ENCODE measurements at places on chromosomes 12 and 14.

GRCh38 chr14:104752423-104752734, 568 bp upstream of the SIVA1 start:
- DNase-seq = no peak

DNA sequence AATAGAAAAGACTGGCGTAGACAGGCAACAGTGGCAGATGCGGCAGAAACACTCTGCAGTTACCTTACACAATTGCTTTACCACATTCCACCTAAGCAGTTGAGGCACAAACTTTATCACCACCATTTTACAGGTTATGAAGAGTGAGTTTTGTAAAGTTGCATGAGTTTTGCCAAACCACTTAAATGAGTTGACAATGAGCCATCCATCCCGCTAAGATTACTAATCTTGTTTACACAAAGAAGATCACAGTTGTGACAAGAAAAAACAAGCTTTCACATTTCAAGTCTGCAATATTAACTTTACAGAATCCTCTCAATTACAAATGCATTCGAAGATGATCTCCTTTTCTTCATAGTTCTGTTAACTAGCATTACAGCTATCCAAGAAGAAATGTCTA, 1.8 kb downstream of the TMCC3 start:
- DNase-seq = no peak

DNA sequence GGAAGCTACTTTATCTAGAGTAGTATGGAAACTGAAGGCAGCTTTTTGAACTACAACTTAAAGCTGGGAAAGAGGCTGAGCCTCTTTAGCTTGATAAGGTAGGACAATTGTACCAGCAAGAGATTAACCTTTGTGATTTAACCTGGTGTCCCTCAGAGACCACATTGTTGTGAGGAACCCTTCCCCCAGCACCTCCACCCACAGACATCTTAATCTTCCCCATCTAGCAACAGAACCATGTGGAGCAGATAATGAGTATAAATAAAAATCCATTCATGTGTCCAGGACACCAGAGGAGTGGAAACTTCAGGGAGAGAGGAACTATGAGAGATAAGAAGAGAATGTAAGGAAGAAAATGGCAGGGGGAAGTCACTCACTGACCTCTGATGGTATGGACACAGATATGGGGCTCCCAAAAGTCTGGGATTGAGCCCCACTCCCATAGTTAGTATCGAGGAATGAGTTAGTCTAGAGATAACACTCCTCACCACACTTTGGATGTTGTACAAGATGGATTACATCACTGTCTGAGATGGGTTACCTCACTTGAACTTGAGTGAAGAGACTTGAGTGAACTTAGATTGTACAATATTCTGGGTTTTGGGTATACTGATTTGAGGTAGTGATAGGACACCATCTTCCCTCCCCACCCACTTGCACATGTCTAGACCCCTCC, 33.9 kb upstream of the SLC38A2 start:
- no peak for DNase-seq

GRCh38 chr12:57744194-57744776, 554 bp upstream of the TSPAN31 start:
- no peak for DNase-seq

DNA sequence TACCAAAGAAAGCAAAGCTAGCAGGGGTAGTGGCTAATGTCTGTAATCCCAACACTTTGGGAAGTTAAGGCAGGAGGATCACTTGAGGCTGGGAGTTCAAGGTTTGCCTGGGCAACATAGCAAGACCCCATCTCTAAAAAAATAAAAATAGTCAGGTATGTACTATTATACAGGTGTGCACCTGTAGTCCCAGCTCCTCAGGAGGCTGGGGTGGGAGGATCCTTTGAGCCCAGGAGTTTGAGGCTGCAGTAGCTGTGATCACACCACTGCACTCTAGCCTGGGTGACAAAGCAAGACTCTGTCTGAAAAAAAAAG, 142.2 kb downstream of the PAWR start:
- DNase-seq = no peak

- DNase-seq = no peak
Observed at GRCh38 chr12:22551624-22552023, 7.3 kb upstream of the C2CD5 start.

DNA sequence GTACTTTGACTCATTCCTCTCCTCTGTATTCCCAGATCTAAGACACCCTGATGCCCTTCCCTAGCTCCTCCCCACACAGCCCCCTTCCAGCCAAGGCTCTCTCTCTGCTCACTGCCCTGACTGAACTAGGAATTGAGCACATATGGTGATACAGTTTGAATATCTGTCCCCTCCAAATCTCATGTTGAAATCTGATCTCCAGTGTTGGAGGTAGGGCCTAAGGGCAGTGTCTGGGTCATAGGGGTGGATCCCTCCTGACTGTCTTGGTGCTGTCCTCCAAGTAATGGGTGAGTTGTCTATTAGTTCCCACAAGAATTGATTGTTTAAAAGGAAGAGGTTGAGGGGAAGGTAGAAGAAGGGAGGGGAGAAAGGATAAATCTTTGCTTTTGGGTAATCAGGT, 17.4 kb downstream of the CMKLR1 start:
- no peak for DNase-seq

GRCh38 chr12:46744283-46744682, 81.5 kb downstream of the SLC38A4 start:
- no peak for DNase-seq

DNA sequence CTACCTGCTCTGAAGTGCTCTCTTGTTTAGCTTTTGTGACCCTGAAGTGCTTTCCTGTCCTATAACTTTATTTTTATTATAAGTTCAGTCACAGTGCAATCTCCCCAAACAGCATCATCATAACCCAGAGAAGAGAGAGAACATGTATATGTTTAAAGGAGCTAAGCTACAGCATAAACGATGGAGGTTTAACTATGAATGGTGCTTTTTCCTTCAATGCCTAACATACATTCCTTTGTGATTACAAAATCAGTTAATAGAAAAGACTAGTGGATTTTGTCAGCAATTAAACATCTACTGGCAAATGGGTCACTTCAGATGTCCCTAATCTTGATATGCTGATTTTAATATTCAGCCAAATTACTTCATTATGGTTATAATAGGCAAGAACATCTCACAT, 46.4 kb downstream of the ZFYVE21 start:
- no peak for DNase-seq

- peak; percentile 18 for DNase-seq
Observed at GRCh38 chr12:118271770-118272417, 100.8 kb downstream of the TAOK3 start.

GRCh38 chr14:96434040-96434439, 42.1 kb downstream of the AK7 start:
- DNase-seq = no peak

DNA sequence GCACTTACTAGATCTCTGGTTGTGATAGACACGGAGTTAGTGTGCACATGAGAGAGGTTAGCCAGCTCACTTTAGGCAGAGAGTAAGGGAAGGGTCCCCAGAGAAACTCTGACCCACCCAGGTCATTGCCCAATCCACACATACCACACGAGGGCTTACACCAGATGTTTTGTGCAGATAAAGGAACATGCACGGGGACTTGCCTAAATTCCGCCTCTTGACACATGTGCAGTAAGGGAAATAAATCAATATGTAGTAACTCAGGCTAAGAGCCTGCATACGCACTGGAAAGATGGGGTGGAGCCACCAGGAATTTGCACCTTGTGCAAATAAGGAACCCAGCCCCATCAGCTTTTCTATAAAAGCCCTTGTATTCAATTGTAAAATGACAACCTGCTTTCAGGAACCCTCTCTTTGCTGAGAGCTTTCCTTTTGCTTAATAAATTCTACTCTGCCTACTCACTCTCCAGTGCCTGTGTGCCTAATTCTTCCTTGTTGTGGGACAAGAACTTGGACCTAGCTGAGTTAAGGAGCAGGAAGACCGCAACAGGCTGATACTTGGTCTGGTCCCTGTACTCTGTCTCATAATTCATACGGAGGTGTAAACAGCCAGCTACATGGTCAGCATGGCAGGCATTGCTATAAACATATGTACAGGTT, 120.2 kb downstream of the EMP1 start:
- DNase-seq = no peak

GRCh38 chr12:131074221-131075083, 120.7 kb downstream of the ADGRD1 start:
- peak; percentile 50 for DNase-seq

GRCh38 chr12:52600071-52600470, 1.2 kb downstream of the KRT72 start:
- no peak for DNase-seq

- DNase-seq = no peak
Observed at GRCh38 chr14:78713716-78714115, 543.5 kb downstream of the NRXN3 start.

GRCh38 chr12:107844312-107844921, 69.9 kb downstream of the ASCL4 start:
- no peak for DNase-seq

- DNase-seq = no peak
Observed at GRCh38 chr12:13326076-13326475, 129.6 kb downstream of the EMP1 start.

- no peak for DNase-seq
Observed at GRCh38 chr12:147242-147641, 66.7 kb downstream of the SLC6A12 start.

GRCh38 chr14:103103461-103104388, 9.2 kb downstream of the EXOC3L4 start:
- no peak for DNase-seq

DNA sequence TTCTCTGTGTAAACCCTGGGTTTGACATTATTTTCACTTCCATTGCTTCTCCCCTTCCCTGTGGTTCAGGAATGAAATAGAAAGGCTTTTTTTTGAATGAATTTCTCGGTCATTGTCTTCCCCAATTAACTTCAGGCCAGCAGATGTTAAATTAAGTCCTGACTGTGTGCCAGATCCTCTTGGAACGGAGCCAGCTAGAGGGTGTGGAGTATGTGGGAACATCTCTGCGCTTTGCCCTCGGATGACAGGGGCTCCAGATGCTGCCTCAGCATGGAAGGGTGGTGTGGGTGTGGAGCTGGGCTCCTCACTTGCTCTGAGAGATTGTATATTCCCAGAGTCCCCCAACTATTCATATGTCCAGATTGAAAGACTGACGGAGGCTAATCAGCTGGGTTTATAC, 13.1 kb downstream of the KRT85 start:
- no peak for DNase-seq

GRCh38 chr12:94795520-94795919, 145.2 kb upstream of the TMCC3 start:
- DNase-seq = no peak

DNA sequence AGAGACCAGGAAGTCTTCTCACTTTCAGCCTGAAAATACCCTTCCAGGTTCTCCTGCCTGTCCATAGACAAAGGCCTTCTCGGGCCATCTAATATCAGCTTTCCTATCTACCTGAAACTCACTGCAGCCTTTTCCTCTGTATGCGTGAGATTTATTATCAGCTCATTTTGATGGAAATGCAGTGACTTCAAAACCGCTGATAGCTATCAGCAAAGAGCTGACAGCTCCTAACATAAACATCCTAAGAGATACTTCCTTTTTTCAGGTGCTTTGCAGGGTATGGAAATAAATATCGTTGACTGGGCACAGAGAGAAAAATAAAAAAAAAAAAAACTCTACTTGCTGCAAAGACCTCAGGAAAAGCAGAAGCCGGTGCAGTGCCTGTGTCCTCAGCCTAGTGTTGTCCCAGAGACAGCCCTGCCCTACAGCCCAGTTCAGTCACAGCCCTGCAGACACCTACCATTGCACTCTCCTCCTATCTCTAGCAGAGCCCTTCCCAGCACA, 215.0 kb upstream of the EGLN3 start:
- DNase-seq = no peak

GRCh38 chr12:119444462-119445044, 110.0 kb downstream of the CCDC60 start:
- DNase-seq = peak; percentile 8

DNA sequence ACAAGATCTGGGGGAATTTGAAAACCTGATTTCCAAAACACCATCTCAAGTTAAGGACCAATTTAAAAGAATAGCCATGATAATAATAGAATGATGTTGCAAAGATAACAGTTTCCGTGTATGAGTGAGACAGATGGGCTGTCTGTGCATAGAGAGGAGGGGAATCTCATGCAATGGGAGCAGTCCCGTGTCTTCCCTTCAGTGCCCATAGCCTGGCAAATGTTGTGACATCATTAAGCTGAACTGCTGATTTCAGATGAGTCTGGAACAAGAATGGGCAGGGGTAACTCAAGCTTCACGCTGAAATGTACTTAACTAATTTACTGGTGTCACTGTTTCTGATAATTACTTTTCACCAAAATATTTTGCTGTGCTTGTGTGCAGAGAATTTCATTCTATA, 454.0 kb downstream of the FOXG1 start:
- DNase-seq = no peak

DNA sequence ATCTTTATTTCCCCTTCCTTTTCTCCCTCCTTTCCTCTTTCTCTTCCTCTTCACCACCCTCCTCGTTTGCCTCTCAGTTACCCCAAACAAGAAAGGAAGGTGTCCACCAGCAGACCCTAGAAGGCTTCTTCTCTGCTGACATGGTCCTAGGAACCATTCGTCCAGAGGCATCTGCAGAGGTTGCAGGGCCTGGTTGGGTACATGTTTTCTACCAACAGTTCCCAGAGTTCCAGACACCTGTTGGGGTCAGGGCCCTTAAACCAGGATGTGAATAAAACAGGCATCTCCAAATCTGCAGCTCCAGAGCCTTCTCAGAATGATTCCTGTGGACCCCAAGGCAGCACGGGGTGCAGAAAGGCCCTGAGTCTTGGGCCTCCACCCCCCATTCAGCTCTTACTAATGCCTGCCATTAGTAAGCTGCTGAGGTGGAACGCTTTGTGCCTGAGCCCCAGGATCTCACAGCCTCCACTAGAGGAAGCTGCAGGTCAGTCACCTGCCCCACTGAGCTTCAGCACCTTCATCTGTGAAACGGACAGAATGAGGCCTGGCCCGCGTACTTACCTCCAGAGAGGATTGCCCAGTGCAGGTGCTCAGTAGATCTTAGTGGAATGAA, 130.4 kb downstream of the DICER1 start:
- DNase-seq = no peak

DNA sequence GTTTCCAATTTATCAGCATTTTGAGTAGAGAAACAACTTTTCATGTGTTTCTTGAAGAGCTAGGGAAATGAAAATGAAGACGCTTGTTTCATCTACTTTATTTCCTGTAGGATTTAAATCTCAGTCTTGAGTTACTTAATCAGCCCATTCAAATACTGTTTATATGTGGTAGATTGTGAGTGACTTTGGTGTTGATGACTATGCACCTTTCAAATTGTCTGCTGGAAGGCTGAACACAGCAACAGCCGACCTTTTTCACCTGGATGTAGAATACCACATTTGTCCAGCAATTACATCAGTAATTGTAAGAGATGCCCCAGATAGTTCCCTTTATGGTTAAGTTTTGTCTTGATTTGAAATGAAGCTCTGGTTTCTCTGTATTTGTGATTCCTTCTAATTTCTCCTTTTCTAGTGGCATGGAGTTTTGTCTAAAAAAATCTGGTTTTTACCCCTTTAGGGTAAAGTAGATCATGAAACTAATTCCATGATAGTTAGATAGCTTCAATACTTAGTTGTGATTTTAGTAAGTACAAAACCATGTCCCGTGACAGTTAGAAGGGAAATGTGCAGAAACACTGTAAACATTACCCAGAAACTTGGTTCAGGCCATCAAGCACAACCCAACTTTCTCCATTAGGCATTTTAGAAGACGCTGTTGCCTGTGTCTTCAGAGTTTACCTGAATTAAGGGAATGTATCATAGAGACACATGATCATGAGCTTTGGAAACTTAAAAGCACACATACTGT, 165.0 kb downstream of the SRGAP1 start:
- no peak for DNase-seq
